ENCODE measurements at places on chromosomes 5 and 9.

DNA sequence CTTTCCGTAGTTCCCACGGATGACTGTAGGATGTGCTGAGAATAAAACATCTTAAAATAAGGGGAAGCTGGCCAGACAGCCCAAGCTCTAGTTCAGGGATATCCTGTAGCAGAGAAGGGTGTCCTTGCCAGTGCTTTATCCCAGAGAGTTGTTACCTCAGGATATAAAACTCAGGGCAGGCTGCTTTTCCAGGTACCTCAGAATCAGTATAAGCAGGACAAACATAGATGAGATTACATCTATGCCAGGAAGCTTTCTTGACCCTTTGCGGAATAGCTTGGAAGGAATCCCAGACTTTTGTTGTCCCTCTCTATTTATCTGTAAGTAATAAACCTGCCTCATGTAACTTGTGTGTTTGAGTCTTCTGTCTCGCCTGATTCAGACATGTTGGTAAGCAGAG lies 565.7 kb downstream of the PRDM9 start:
- DNase-seq = no peak

- DNase-seq = no peak
These were observed 1.3 kb downstream of the CCIN start for GRCh38 chr9:36170531-36170930.

DNA sequence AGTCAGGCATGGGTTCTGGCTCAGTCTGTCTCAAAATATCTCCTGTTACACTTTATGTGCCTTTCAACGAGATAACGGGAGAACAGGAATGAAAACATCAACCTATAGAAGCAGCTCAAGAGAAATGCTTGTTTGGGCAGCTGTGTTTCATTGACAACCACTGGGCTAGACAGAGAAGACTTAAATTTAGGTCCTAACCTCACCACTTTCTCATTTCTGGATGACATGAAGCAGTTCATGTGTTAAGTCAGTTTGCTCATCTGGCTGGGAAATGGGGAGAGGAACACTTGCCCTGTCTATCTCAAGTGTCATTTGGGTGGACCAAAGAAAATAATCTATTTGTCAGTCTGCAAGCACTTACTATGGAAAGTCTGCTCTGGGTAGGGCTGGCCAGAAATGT lies 66.7 kb upstream of the PCA3 start:
- DNase-seq = no peak

DNA sequence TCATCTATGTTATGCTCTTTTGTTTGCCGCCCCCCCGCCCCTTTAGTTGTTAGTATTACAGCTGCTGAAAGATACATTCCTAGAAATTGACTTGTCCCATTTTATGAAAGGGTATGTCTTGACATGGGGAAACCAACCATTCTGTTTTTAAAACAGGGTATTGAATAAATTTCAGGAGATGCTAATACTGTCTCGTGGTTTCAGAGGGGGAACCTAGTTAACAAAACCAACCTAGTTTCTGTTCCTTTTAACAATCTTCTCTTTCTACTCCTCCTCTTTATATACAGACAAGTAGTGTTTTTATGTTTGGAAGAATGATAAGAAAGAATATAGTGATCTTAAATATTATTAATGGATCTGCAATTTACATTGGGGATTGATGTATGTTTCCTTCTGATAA lies 3.5 kb downstream of the PIP5K1B start:
- DNase-seq = no peak

GRCh38 chr9:131735238-131736128 lies 4.4 kb downstream of the RAPGEF1 start:
- no peak for DNase-seq

DNA sequence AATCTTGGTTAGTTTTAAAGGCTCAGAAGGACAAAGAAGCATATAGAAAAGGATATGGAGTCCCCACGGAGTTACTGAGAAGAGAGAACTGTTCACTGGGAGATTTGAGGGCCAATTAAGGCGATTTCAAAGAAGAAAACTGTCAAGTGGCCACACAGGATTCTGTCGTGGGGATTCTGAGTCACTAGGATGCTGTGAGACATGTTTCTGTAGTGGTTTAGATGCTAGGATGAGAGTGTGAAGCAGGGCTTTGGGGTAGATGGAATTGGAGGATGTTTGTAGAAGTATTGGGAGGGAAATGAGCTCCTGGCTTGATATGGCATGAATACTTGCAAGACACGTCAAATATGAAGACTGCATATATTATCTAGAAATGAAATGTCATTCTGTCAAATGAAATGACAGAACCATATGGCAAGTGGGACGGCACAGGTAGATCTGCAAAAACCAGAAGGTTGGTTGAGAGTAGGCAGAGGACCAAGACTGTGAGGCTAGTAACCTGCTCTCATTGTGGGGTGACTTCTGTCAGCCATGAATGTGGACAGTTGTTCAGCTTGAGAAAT lies 136.3 kb upstream of the SPRY4 start:
- DNase-seq = no peak

DNA sequence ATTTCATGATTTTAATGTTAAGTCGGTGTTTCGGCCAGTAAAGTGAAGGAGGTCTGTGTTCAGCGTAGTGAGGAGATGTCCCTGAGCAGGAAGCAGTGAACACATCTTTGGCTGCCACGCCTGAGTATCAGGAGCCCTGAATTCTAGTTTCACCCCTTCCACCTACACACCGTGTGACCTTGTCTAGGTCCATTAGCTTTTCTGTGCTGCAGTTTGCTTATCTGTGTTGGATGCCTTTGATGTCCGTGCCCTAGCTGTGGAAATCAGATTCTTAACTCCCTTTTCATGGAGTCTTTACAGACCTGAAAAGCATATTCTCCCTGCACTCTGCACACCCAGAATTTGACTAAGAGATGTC lies 601 bp downstream of the FBXO38 start:
- no peak for DNase-seq

- no peak for DNase-seq
These were observed 135.6 kb upstream of the IRX4 start for GRCh38 chr5:2018390-2018724.

DNA sequence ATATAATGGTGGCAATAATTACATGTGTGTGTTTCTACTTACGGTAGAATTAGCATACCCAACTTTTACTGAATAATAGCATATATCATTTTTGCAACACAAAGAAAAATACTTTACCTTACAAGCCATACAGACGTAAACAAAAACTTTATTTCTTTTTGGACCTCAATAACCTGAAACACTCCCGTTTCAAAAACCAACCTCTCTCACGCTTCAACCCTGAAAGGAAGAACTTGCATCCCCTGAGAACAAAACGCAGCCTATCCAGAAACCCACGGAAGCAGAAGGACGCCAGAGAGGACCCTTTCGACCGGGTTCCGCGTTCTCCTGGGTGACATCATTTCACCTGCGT lies at the start of gene RNF38:
Gene RNF38 (minus strand): TSS at position 290 of the 352 bp plus-strand sequence. CDS start 161 bp downstream, at position 129.
- no peak for DNase-seq

DNA sequence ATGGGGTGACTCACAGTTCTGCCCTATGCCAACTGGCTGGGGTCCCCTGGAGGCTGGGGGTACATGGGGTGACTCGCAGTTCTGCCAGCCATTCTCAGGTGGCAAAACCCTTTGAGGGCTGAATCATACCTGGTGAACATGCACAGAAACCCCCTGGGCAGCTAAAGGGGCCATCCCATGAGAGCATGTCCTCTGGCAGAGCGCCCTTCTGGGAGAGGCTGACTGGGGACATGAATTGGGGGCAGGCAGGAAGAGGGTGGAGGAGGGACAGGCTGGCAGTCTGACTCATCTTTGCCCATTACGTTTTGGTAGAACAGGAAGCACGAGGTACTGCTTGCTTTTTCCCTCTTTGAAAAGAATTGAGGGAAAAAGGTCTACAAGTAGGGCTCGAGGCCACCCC lies 16.7 kb downstream of the TRAF1 start:
- no peak for DNase-seq

Measured in stimulated activated CD4-positive, alpha-beta T cell treated with anti-CD3 and anti-CD28 coated beads, Interleukin-15, amount 100 ng/mL, for 1 hour (primary cell).